ENCODE measurements at places on chromosomes 2 and 18. TPM values are rescaled to one million over a fixed set of nuclear protein-coding genes. Genes with fewer than 3 reads are reported as not detected.
A peak's percentile ranks its signal among the peaks of the same experiment; 100 is the strongest.

KHK gene
- polyA plus RNA-seq = 0.37 TPM

KIAA2012 gene
- 0.12 TPM for polyA plus RNA-seq

MC2R gene
- polyA plus RNA-seq = not detected

FAM237A gene
- not detected for polyA plus RNA-seq

UGT1A6 gene
- polyA plus RNA-seq = not detected

C2orf78 gene
- polyA plus RNA-seq = not detected

CRYGD gene
- not detected for polyA plus RNA-seq

RAB6C gene
- polyA plus RNA-seq = not detected

MAP2 gene
- 0.69 TPM for polyA plus RNA-seq

KDSR gene
- 34.0 TPM for polyA plus RNA-seq

IL36B gene
- polyA plus RNA-seq = not detected

LRRTM4 gene
- polyA plus RNA-seq = not detected

KCTD1 gene
- 5.4 TPM for polyA plus RNA-seq

DNA sequence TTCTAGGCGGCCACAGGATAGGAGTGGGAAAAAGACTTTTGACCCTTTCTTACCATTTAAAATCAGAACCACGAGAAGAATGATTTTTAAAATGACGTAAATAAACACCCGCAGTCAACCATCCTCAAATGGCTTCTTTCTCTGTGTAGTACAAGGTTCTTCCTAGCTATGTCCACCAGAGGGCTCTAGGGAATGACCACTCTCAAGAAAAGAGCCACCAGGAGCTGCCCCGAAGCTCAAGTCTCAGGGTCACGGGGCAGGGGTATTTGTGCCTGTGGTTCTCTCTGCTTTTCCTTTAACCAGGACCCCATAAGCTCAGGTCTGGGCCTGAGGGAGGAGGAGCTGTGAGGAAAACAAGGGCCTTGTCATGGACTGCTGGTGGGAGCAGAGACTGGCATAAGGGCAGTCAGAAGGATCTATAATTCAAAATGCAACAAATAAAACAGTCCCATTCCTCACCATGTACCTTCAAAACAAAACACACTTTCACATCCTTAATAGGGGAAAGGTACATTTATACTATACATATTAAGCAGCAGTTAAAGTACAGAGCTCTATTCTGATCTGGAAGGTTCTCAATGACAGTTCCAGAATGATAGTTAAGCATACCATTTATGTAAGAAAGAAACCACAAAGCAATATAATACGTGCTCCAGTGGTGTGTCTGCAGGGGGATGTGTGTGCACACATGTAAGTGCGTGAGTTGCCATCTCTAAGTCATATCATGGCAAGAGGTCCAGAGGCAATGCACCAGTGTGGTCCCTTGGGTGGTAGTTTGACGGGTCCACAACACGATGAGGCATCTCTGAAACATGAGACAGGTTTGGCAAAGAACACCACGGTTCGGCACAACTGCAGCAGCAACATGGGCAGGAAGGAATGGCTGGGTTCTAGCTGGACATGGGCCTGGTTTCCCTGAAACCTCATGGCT is 18.6 kb downstream of the LYPD1 start:
- DNase-seq = no peak

DNA sequence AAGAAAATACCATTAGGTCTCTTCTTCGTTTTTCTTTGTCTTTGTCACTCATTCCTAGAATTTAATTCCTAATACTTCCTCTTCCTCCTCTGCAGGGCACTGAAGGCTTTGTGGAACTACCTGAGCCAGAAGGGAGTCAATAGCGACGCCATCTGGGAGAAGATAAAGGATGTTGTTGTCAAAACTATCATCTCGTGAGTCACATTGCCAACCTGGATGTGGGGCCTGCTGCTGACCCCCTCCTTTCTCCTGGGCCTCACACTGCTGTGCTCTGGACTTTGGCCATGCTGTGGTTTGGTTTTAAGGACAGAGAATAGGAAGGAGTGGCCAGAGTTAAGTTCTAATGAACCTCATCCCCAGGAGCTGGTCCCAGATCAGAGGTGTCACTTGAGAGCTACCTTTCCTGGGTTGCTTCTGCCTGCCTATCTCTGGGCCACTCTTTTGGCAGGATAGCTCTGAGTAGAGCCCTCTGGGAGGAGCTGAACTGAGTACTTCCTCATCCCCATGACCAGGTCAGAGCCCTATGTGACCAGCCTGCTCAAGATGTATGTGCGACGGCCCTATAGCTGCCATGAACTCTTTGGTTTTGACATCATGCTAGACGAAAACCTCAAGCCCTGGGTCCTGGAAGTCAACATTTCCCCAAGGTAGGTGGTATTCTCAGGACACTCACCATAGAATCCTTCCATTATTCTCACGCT is 33.1 kb upstream of the CYP27A1 start:
- no peak for DNase-seq

- DNase-seq = no peak
These were observed at the start of gene WDSUB1 for GRCh38 chr2:159285929-159286708. Gene WDSUB1, minus strand, starts transcription at chr2:159286703. Its CDS starts 3,634 bp downstream, at chr2:159283069.

DNA sequence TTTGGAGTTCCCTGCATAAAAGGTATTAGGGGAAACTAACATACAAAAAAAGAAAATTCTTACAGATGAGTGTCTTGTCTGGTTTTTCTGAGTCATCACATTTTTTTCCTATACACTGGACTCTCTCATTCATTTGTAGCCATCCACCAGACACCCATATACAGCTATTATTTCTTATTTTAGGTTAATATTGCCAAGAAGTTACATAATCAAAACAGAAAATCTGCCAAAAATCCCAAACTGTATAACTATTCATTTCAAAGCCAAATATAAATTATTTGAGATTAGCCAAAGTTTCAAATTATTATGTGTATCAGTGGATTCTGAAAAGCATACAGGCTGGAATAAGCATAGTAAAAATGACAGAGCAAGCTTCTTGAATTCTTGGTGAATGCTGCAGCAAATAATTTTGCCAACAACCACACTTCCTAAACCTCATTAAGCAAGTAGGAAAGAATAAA is 191.2 kb downstream of the NCKAP5 start:
- DNase-seq = no peak

GRCh38 chr2:186456941-186457340 is 29.1 kb upstream of the ZC3H15 start:
- DNase-seq = peak; percentile 65

DNA sequence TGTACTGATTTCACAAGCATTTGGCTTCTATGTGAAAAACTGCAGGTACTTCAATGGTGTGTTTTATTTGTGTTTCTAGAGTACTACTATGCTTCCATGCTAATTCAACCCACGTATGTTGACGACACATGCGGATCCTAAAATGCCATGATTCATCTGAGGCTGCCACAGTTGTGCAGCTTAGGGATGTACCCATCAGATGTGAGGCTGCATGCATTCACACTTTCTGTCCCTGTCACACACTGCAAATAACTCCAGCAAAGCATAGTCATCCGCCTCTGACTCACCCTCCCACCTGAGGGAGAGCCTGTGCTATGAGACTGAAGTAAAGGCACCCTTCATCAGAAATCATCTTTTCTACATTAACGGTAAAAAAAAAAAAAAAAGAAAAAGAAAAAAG is 22.1 kb upstream of the SERTAD2 start:
- DNase-seq = no peak

DNA sequence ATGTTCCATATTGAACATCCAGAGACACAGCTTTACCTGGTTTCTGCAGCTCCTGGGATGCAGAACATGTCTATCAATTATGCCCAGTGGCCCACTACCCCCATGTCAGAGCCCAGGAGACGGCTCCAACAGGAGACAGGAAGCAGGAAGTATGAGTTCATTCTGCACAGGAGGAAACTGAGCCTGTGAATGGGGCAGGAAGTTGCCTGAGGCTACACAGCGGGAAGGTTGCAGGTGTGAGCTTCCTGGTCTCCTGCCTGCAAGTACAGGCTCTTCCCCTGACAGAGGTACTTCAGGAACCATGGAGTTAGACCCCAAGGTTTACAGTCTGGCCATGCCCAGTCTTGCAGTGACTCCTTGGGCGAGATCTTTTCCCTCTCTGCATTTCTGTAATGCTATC is 2.8 kb upstream of the BOK start:
- no peak for DNase-seq

DNA sequence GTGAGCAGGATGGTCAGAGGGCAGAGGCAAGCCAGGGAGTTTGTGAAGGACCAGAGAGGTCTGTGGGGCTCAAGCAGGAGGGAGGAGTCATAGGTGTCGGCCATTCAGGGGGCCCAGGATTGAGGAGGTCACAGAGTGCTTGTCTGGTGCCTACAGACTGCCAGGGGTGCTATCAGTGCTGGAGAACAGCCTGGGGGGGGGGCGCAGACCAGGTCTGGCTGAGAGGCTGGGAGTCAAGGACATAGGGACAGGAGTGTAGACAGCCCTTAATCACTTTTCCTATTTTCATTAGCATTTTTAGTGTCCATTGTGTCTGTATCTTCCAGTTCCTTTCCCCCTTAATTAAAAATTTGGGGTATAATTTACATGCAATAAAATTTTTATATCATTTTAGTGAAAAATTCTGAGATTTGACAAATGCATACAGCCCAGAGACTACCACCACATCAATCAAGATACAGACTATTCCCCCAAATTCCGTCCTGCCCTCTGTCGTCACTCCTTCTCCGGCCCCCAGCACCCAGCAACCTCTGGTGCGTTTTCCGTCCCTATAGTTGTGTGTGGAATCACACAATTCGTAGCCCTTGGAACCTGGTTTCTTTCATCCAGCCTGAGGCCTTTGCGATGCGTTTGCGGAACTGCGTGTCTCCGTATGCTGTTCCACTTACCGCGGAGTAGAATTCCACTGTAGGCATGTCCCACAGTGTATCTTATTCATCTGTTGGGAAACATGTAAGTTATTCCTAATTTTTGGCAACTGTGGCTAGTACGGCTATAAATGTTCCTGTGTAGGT is 6.2 kb downstream of the ZAP70 start:
- DNase-seq = no peak

DNA sequence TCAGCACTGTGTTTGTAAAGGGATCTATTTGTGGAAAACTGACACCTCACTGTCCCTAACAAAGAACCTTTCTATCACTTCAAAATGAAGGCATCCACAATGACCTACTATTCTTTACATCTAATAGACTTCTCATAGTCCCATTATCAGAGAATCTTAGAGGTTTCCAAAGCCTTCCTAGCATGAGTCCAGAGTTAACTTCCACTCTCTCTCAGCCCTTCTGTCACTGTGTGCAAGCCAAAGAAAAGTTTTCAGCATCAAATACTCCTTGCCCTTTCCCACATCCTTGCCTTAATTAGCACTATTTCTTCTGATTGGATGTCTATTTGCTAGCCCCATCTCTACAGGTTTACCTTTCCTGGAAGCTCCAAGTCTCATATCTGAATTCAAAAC is 178.5 kb downstream of the ERBB4 start:
- DNase-seq = no peak

GRCh38 chr2:12151716-12152115 is 405.3 kb downstream of the LPIN1 start:
- no peak for DNase-seq

DNA sequence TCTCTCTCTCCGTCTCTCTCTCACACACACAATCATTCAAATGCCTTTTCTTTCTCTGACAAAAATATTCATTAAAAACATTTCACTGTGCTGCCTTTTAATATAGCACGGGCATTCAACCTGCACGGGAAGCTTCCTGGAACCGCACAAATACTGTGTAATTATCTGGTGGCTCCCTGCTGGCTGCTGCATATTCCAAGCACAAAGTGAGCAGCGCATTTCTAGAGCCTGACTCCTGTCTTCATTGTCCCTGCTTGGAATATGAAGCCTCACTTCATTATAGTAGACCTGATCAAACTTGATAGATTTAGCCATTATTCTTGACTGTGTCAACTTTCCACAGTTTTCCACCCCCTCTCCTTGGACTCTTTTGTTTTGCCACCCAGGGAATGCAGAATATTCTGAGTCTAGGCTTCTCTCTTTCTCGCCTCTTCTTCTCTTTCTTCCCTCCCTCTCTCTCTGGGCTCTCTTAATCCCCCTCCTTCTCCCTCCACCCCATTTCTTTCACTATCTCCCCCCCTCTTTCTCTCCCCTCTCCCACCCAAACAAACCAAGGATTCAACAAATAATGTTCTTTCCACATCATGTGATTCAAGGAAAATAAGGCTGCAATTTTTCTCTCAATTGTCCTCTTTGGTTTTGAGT is 672.1 kb upstream of the FANCL start:
- DNase-seq = no peak

DNA sequence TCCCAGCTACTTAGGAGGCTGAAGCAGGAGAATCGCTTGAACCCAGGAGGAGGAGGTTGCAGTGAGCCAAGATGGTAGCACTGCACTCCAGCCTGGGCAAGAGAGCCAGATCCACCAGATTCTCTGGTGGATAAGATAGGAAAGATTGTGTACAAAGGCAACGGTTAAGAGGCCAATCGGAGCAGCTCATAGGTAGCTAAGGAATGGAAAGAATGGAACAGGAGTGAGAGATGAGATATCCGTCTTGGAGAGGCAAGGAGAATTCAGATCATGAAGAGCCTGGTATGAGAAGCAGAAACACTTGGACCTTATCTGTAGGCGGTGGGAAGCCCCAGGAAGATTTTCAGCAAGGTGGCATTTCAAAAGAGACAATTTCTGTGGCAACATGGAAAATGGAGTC is 27.1 kb downstream of the TTR start:
- no peak for DNase-seq

DNA sequence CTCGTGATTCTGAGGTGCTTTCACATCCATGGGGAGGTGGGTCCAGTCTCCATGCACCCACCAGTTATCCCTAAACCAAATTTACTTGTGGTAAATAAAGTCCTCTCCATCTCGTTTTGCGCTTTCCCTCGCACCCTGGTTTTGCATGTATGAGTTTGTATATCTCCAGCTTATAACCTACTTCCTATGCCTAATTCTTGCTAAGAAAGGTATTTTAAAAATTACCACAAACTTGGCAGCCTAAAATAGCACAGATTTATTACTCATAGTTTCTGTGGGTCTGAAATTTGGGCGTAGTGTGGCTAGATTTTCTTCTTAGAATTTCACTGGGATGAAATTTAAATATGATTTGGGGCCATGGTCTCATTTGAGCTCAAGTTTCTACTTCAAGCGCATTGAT is 511.5 kb downstream of the NYAP2 start:
- no peak for DNase-seq

DNA sequence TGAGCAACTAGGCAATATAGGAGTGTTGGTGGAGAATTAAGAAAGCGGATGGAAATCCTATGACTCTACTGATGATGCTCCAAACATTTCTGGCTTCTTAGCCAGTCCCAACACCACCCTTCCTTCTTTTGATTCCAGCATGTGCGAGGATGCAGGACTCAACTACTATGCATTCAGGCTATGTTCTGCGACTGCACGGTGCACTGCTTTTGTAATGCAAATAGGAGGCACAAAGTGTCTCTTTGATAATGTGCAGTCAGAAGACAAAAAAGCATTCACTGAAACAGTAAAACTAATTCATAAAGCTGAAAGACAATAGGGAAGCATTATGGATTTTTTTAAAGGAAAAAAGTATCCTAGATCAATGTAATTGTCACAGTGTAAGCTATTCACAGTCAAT is 106.7 kb downstream of the MEIS1 start:
- no peak for DNase-seq

All from AG04450 (cell line).